ENCODE measurements at places on chromosomes 1 and 21.

- no peak for DNase-seq
Observed at GRCh38 chr1:47578721-47579419, 141.0 kb downstream of the FOXD2 start.

GRCh38 chr1:79128722-79129121 is 122.2 kb upstream of the ADGRL4 start:
- no peak for DNase-seq

- DNase-seq: no peak
Observed at GRCh38 chr1:83794384-83794783, 204.5 kb downstream of the TTLL7 start.

GRCh38 chr21:45504021-45504515 is 38.2 kb downstream of the SLC19A1 start:
- no peak for DNase-seq

GRCh38 chr1:51417496-51418383 is 87.4 kb upstream of the TTC39A start:
- DNase-seq: no peak

- DNase-seq: no peak
Observed at GRCh38 chr1:45890078-45890477, 86.7 kb downstream of the MAST2 start.
